ENCODE measurements at places on chromosomes 6 and 20.

- no peak for DNase-seq
Observed at GRCh38 chr6:7062451-7063162, 45.2 kb upstream of the RREB1 start.

GRCh38 chr6:87483929-87484328 lies 11.2 kb downstream of the SLC35A1 start:
- DNase-seq = peak; percentile 11

DNA sequence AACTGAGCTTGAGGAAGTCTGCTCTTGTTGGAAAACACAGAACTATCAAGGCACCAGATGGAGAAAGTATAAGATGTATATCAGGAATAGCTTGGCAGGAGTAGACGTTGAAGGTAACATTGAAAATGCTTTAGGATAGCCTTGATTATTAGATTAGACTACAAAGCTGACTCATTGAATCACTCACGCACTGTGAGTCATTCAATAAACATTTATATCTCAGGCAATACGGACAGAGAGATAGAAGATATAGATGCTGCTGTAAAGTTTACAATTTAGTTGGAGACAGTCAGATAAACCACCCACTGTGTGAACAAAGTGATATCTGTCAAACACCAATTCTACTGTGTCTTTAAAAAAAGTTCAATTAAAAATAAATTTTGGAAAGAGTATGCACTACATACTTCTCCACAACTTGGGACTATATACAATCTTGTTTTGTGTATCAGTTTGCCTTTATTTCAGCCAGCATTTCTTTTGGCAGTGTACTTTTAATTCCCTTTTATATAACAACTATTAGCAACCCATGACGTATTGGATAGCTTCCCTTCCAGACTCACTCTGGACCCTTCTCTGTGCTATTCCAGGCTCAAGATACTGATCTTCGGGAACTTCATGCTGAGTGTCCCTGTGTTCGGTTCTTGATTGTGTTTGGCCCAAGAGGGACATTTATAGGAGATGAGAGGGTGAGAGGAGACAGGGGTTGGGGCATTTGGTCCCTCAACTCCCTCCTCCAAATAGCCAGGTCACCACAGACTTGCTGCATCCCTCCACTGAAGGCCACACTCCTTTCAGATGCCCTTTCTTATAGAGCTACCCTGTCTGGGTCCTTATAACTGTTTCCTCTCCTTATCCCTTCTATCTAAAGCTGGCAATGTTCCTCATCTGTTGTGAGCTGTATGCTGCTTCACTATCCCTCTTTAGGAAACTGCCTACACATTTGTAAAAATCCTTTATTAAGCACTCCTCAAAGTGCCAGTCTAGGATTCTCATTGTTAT lies 176.6 kb upstream of the PTPRK start:
- no peak for DNase-seq

DNA sequence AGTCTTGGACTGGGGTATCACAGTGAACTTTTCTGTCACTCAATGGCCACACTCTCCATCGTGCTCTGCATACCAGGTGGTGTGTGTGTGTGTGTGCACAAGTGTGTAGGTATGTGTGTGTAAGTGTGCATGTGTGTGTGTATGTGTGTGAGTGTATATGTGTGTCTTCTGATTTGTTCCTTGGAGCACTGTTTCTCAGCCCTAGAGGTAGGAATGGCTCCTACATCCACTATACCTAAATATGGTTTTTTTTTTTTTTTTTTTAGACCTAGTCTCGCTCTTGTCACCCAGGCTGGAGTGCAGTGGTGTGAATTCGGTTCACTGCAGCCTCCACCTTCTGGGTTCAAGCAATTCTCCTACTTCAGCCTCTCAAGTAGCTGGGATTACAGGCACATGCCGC lies 236.6 kb downstream of the PHF3 start:
- DNase-seq = no peak

DNA sequence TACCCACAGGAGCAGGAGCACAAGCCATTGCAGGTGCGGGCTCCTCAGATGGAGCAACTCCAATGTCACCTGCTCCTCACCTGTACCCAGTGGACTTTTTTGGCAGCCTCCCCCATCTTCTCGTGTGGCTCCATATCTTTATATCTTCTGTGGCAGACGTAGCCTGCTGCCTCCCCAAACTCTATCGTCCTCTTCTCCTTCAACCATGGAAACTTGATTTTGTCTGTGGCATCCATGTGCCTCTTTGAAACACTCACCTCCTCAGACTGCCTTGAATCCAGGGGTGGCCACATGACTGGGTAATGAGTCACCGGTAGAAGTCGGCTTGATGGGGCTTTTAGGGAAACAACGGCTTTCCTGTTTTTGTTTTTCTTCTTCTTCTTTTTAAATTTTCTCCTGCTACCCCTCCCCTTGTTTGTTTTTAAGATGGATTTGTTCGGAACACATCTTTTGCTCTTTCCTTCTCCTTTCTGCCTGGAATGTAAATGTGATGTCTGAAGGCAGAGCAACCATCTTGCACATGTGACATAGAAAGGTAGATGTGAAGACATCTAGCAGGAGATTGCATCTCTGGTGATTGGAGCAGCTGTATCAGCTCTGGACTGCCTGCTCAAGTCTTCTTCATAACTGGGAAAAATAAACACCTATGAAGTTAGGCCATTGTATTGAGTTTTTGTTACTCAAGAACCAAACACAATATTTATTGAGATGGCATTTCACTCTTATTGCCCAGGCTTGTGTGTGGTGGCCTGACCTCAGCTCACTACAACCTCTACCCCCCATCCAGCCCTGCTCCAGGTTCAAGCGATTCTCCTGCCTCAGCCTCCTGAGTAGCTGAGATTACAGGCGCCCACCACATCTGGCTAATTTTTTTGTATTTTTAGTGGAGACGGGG lies 69.9 kb upstream of the DDR1 start:
- peak; percentile 74 for DNase-seq

GRCh38 chr6:97717086-97717485 lies 434.1 kb upstream of the MMS22L start:
- DNase-seq = no peak

DNA sequence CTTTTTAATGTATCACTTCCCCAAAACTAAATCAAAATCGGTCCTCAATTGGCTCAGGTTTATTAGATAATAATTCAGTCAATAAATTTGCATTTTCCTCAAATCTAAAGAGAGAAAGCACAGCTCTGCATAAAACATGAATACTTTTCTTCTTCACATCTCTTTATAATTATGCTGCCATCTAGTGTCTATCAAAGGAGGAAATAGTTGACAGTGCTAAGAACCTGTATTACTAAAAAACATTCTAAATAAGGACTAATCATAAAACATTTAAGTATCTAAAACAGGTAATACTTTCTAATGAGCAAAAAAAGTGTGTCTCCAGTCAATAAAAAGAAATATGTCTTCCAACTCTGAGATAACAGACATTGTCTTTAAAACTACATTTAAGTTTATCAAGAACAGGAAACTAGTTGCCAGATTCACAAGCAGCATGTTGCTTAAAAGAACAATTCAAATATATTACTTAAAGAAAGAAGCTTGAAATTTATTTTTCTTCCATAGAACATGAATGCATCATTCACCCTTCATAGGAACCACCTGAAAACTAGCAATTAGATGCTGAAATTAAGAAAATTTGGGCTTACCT lies 56.5 kb upstream of the DST start:
- no peak for DNase-seq

Data from activated naive CD4-positive, alpha-beta T cell treated with anti-CD3 and anti-CD28 coated beads, Interleukin-2, amount 50 U/mL, for 16 hours (primary cell).